ENCODE measurements at places on chromosomes 16 and 17.

DNA sequence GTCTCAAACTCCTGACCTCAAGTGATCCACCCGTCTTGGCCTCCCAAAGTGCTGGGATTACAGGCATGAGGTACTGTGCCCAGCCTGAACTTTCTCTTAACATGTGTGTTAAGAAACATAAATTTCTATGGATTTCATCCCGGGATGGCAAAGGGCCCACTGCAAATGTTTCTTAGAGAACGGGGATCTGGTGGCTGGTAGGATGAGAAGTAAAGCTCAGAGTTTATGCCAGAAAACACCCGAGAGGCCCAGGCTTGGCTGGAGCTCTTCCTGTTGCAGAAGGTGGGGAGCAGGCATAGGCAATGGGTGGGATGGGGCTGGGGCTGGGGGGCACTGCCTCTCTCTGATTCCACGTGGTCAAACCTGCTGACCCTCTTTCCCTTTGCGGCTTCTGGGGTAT lies 5.6 kb upstream of the CARHSP1 start:
- DNase-seq: no peak

DNA sequence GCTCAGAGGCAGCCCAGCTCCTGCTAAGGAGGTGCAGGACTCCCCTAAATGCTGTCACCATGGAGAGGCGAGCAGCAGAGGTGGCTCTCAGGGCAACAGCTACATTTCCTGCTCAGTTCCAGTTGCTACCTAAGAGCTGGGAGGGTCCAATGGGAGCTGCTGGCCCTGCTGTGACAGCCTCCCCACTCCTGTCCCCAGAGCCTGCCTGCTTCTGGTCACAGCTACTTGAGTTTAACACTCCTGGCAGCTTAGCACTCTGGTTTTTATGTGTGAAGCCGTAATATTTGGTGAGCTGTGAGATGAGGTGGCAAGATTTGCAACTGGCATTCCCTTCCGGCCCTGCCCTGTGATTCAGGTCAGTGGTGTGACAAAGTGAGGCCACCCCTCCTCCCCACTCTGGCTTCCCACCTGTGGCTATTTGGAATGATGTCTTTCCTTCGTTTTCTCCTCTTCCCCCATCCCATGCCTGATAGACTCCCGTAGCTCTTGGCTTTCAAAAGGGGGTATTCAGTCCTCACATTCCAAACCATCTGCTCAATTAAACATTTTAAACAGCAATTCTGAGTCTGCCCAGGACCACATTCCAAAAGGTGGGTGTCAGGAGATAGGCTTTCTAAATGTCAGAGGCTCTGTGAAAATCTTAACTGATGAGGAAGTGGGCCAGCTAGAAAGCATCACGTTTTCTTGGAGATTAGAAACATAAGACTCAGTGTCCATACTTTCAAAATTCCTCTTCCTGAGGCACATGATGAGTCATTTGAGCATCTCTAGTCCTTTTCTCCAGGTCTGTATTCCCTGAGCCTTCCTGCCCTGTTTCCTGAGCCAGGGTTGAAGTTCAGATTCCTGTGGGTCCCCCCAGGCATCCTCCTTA lies 42.6 kb upstream of the SKAP1 start:
- peak; percentile 44 for DNase-seq

GRCh38 chr16:88197481-88198456 lies 185.0 kb upstream of the ZNF469 start:
- no peak for DNase-seq

GRCh38 chr17:4007346-4008081 lies 43.3 kb upstream of the ATP2A3 start:
- peak; percentile 26 for DNase-seq

DNA sequence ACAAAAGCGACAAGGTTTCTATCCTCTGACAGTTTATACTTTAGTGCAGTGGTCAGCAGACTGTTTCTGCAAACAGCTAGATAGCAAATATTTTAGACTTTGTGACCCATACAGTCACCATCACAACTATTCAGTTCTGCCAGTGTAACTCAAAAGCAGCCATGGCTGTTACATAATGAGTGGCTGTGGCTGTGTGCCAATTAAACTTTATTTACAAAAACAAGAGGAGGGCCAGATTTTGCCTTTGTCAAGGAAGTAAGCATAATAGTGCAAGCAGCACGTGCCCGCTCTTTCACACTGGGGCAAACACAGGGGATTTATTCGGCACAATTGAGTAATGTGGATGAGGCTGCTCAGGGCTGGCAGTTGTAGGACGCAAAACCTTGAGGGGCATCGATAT lies 551.5 kb downstream of the MAF start:
- no peak for DNase-seq

DNA sequence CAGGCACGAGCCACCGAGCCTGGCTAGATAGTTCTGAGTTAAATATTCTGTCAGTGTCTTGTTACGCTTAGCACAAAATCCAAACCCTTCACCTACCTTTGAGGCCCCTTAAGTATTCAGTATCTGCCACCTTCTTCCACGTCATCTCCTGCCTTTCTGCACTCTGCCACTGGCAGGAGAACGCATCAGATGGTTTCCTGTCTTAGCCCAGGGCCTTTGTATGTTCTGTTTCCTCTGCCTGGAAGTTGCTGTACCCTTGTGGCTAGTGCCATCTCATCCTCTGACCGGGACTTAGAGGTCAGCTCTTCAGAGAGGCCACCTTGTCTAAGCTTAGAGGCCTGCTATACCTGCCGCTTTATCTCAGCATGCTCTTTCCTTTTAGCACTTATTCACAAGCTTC lies 67.5 kb upstream of the LGALS9 start:
- DNase-seq: no peak

- no peak for DNase-seq
Measured at GRCh38 chr16:16155234-16155633, 68.1 kb downstream of the ABCC6 start.

DNA sequence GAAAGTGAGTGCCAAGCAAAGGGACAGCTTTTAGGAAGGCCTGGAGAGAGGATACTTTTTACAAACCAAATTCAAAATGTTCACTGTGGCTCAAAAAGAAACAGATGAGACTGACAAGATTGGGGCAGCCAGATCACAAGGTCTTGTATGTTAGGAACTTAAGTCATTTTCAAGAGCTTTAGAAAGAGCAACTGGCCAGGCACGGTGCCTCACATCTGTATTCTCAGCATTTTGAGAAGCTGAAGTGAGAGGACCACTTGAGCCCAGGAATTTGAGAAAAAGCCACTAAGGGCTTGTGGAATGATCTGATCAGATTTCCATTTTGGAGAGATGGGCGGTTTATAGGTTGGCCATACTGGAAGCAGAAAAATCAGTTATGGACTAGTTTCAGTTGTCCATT lies 17.2 kb downstream of the SPAG9 start:
- no peak for DNase-seq

GRCh38 chr17:76265624-76266243 lies 586 bp downstream of the UBALD2 start:
- no peak for DNase-seq

DNA sequence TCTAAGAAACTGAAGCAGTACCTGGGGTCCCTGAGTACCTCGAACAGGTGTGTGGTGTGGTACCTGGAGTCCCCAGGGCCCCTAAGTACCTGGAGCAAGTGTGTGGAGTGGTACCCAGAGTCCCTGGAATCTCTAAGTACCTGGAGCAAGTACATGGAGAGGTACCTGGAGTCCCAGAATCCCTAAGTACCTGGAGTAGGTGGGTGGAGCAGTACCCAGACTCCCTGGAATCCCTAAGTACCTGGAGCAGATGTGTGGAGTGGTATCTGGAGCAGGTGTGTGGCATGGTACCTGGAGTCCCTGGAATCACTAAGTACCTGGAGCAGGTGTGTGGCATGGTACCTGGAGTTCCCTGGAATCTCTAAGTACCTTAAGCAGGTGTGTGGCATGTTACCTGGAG lies 22.5 kb upstream of the MED9 start:
- no peak for DNase-seq

- no peak for DNase-seq
Measured at GRCh38 chr16:21327046-21327445, 49.0 kb upstream of the CRYM start.

GRCh38 chr17:81132197-81132540 lies 33.1 kb upstream of the PVALEF start:
- no peak for DNase-seq

DNA sequence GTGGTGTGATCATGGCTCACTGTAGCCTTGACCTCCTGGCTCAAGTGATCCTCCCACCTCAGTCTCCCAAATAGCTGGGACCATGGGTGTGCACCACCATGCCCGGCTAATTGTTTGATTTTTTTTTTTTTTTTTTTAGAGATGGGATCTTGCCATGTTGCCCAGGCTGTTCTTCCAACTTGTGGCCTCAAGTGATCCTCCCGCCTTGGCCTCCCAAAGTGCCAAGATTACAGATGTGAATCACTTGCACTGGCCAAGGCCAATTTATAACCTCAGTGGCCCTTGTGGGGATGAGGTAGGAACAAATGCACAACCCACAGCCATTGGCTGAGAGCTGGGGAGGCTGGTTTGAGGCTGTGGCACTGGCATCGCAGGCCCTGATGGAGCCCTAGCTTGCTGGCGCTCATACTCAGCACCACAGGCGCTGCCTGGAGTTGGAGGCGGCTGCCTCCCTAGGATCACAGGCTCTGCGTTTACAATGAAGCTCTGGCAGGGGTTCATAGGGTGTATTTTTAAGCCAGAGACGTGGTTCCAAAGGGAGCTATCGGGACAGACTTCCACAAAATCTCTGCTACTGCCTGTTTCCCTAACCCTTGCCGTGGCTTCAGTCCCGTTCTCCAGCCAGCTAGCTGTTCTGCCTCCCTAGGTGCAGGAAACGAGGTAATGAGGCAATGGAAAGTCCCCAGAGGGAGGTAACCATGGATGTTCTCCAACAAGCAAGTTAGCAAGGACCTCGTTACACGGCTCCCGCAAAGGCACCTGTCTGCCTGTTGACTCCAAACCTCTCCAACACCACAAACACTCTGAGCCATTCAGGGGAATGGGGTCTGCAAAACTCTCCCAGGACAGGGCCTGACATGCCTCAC lies 2.9 kb downstream of the ABCA3 start:
- DNase-seq: no peak

- DNase-seq: no peak
Measured at GRCh38 chr16:49733313-49734009, 122.5 kb downstream of the ZNF423 start.

DNA sequence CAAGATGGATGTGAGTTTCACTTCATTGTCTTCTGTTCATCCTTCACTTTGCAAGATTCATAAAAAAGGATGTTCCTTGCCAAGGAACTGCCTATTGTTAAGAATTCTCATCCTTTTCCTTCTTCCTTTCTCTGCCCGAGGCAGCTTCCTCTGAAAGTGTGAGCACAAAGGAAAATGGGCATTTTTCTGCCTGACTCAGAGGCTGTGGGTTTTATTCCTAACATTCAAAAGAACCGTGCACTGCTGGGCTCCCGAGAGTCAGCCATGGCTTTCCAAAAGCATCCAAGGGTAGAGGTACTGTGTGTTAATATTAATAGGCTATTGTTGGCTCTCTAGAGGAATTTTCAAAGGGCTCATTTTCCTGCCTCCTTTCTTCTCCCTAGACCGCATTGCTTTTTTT lies 289.4 kb downstream of the ABCC12 start:
- DNase-seq: no peak
